Astrocyte (in vitro differentiated cells and primary cell): ENCODE measurements at places on chromosomes 5 and 9. TPM values are rescaled to one million over a fixed set of nuclear protein-coding genes. Genes with fewer than 3 reads are reported as not detected.
A peak's percentile ranks its signal among the peaks of the same experiment; 100 is the strongest.

GRCh38 chr5:72355706-72356299, 35.6 kb downstream of the PTCD2 start:
- DNase-seq = no peak
- peaks cover 8% of the 10 kb centered on the region for H3K36me3 ChIP-seq
- H3K4me3 ChIP-seq = no peak overlapping the region

GRCh38 chr5:110398951-110399350, 327.5 kb downstream of the TMEM232 start:
- H3K27me3 ChIP-seq = no peaks in the 10 kb centered on the region
- no peak overlapping the region for H3K4me3 ChIP-seq
- no peak overlapping the region for H3K27ac ChIP-seq
- H3K4me1 ChIP-seq = no peaks in the 10 kb centered on the region
- no peaks in the 10 kb centered on the region for H3K36me3 ChIP-seq

DNA sequence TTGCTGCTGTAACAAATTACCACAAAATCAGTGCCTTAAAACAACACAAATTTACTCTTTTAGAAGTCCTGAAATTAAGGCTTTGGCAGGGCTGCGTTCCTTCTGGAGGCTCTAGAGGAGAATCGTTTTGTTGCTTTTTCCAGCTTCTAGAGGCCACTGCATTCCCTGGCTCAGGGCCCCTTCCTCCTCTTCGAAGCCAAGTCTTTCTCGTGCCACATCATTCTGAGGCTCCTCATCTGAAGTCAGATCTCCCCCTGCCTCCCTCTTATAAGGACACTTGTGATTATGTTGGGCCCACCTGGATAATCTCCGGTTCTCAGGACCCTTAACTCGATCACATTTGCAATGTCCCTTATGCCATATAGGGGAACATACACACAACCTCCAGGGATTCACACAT, 48.0 kb downstream of the SLC22A5 start:
- peaks cover 17% of the 10 kb centered on the region for H3K4me1 ChIP-seq
- no peaks in the 10 kb centered on the region for H3K36me3 ChIP-seq
- H3K27ac ChIP-seq = no peak overlapping the region
- no peak overlapping the region for H3K4me3 ChIP-seq
- no peak for DNase-seq

DNA sequence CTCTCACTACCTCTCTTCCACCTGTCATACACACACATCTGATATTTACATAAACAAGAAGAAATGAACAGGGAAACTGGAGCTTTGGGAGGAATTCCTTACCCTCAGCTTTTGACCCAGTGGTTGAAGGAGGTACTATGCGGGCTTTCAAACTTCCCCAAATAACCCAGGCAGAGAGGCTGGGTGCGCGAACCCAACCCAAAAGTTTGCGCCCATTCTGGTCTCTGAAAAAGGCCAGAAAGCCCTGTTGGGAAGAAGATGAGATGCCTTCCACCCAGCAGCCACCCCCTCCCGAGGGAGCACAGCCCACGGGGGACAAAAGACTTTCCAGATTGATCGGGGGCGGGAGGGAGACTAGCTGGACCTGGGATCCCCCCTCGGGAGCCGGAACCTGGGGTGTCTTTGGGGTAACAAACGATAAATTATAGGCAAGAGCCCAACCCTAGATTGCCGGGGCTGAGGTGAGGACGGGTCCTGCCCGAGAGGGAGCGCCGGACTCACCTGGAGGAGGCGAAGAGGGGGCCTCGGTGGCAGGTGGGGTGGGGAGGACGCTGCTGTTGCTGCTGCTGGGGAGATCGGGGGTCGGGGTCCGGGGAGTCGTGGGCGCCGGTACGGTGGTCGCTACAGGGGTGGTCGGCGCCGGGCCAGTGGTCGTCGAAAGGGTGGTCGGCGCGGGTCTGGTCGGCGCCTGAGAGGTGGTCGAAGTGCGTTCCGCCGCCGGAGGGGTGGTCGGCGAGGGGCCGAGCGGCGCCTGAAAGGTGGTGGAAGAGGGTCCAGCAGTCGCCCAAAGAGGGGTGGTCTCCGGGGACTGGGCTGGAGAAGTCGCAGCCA, 798 bp downstream of the MEGF9 start:
- peaks cover 13% of the 10 kb centered on the region for H3K4me1 ChIP-seq
- no peak overlapping the region for H3K27ac ChIP-seq
- no peaks in the 10 kb centered on the region for H3K36me3 ChIP-seq
- DNase-seq = no peak

- peaks cover 14% of the 10 kb centered on the region for H3K4me1 ChIP-seq
- H3K27ac ChIP-seq = no peak overlapping the region
- H3K27me3 ChIP-seq = no peaks in the 10 kb centered on the region
- no peak overlapping the region for H3K4me3 ChIP-seq
Measured at GRCh38 chr9:136354592-136355085, 8.9 kb downstream of the DNLZ start.

Gene ZNF367
- 0.41 and 0.89 TPM in 2 replicates for total RNA-seq

DNA sequence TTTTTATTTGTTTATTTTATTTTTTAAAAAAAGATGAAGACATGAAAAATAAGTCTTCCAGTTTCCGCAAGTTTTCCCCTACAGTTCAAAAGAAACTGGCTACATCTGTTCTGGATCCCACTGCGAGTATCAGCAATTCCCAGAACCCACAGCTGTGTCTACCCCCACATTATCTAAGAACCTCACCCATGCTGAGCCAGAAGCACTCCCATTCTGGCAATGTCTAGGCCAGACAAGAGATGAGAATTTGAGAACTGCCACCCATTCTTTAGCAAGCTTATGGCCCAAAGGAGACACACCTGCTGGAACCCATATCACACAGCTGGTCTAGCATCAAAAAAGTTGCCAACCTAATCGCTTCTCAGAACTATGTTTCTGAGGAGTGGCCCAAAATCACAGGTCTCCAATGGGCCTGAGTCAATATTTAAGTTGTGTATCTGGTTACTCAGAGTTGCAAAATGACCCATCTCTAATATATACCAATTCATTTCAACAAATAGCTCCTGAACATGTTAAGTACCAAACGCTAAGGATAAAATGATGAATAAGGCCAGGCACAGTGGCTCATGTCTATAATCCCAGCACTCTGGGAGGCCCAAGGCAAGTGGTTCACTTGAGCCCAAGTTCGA, 27.1 kb downstream of the MTMR12 start:
- DNase-seq = no peak
- H3K36me3 ChIP-seq = no peaks in the 10 kb centered on the region
- no peaks in the 10 kb centered on the region for H3K27me3 ChIP-seq
- H3K4me1 ChIP-seq = peaks cover 6% of the 10 kb centered on the region
- H3K27ac ChIP-seq = no peak overlapping the region
- no peak overlapping the region for H3K4me3 ChIP-seq

Gene HNRNPH1
- 349 and 458 TPM in 2 replicates for total RNA-seq

Gene DMGDH
- not detected in 2 replicates for total RNA-seq

DNA sequence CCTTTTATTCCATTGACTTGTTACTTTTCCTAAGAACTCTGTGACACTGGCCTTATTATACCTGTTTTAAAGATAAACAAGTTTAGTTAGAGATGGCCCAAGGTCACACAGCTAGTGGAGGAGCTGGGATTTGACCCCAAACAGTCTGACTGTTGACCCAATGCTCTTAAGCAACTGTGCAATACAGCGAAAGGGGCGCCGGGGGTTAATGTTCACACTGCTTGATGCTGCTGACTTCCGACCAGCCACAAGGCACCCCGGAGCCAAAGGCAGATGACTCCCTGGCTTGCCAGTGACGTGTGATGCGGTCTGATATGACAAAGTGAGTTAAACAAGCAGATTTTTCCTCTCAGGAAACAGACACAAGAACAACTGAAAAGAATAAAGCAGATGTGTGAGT, 23.9 kb downstream of the PIK3R1 start:
- H3K27me3 ChIP-seq = no peaks in the 10 kb centered on the region
- no peaks in the 10 kb centered on the region for H3K36me3 ChIP-seq
- no peak overlapping the region for H3K27ac ChIP-seq
- H3K4me1 ChIP-seq = peaks cover 12% of the 10 kb centered on the region
- peak; percentile 91 for DNase-seq
- no peak overlapping the region for H3K4me3 ChIP-seq

DNA sequence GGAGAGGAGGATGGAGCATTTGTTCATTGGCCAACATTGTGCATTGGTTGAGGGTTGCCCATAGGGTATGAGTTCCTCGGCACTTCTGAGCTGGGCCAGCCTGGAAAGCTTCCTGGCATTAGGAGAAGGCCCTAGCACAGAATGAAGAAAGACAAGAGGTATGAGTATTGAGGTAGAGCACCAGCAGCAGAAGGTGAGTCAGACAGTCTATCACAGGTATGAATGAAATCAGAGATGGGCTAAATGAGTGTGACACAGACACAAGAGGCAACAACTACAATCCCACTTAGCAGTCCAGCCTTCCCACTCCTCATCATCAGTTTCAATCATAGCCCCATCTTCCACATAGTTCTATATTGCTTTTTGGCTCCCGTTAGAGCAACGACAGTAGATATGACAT, 25.4 kb upstream of the TGFBR1 start:
- H3K4me3 ChIP-seq = no peak overlapping the region
- H3K27ac ChIP-seq = no peak overlapping the region
- peaks cover 9% of the 10 kb centered on the region for H3K4me1 ChIP-seq
- peaks cover 4% of the 10 kb centered on the region for H3K27me3 ChIP-seq
- no peak for DNase-seq

- no peaks in the 10 kb centered on the region for H3K4me1 ChIP-seq
- H3K27me3 ChIP-seq = peaks cover 38% of the 10 kb centered on the region
- no peak overlapping the region for H3K4me3 ChIP-seq
- DNase-seq = no peak
- no peaks in the 10 kb centered on the region for H3K36me3 ChIP-seq
Measured at GRCh38 chr9:36882594-36882993, 151.5 kb downstream of the PAX5 start.

Gene KCNN2
- total RNA-seq = 0.29 and 0.32 TPM in 2 replicates

Gene COL15A1
- 5.6 and 11.7 TPM in 2 replicates for total RNA-seq

GRCh38 chr9:95561913-95562312, 45.1 kb upstream of the PTCH1 start:
- H3K27me3 ChIP-seq = peaks cover 4% of the 10 kb centered on the region
- DNase-seq = no peak
- H3K27ac ChIP-seq = no peak overlapping the region
- H3K4me1 ChIP-seq = no peaks in the 10 kb centered on the region
- no peaks in the 10 kb centered on the region for H3K36me3 ChIP-seq

DNA sequence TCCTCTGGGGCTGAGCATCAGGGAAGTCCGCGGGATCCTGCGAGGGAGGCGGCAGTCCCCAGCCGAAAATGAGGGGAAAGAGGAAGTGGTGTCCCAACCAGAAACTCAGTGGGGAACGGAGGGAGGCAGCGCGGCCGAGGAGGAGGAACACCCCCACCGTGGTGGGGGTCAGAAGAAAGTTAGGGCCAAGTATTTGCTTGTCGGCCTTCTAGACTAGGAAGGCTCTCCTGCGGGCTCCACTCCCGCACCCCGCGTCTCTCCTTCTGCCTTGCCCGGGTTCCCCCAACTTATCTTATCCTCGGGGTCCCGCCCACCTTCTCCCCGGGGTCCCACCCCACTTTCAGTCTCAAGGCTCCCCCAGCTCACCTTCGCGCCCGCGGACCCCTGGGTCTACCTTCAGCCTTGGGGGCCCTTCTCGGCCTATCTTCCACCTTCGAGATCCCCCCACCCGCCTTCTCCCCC, 557 bp upstream of the PHF2 start:
- H3K27me3 ChIP-seq = no peaks in the 10 kb centered on the region
- peak overlapping the region; percentile 27 for H3K27ac ChIP-seq
- no peaks in the 10 kb centered on the region for H3K36me3 ChIP-seq
- H3K4me3 ChIP-seq = peak overlapping the region; percentile 69
- no peak for DNase-seq

- no peak overlapping the region for H3K4me3 ChIP-seq
- H3K27me3 ChIP-seq = no peaks in the 10 kb centered on the region
- no peak for DNase-seq
- H3K4me1 ChIP-seq = peaks cover 16% of the 10 kb centered on the region
- H3K36me3 ChIP-seq = peaks cover 8% of the 10 kb centered on the region
- H3K27ac ChIP-seq = no peak overlapping the region
Measured at GRCh38 chr5:134131578-134132350, 17.3 kb downstream of the TCF7 start.

GRCh38 chr9:84404095-84404686, 63.6 kb upstream of the SLC28A3 start:
- no peak overlapping the region for H3K4me3 ChIP-seq
- H3K36me3 ChIP-seq = no peaks in the 10 kb centered on the region
- no peaks in the 10 kb centered on the region for H3K27me3 ChIP-seq
- no peak overlapping the region for H3K27ac ChIP-seq
- DNase-seq = no peak

DNA sequence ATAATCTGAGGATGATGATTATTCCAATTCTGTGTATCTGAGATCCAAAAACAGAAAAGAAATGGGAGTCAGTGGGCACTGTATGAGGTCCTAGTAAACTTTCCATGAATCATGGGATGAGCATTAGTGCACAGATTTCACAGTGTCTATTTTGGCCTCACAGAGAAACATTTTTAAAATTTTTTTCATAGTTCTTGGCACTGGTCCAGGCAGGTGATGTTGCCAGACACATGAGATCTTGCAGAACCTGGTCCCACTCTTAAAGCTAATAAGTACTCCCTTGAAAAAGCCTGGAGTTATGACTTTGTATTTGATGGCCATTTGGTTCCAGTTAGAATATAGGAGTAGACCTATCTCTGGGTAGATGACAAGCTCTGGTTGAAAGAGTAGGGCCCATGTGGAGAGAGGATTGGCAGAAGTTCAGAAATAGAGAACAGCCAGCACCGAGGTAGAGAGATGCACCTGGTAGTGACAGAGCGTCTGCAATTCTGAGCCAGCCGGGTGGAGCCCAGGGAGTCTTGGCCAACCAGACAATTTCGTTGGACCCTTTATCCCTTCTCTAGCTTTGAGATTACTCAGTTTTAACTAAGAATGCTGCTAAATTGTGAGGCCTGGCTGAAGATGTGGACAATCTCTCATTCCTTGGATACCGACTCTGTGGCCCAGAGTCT, 6.3 kb upstream of the TNFSF15 start:
- no peaks in the 10 kb centered on the region for H3K4me1 ChIP-seq
- peaks cover 3% of the 10 kb centered on the region for H3K27me3 ChIP-seq
- no peak overlapping the region for H3K27ac ChIP-seq
- no peaks in the 10 kb centered on the region for H3K36me3 ChIP-seq
- no peak for DNase-seq
- no peak overlapping the region for H3K4me3 ChIP-seq

Gene TRPM6
- total RNA-seq = 0.27 and 0.29 TPM in 2 replicates

DNA sequence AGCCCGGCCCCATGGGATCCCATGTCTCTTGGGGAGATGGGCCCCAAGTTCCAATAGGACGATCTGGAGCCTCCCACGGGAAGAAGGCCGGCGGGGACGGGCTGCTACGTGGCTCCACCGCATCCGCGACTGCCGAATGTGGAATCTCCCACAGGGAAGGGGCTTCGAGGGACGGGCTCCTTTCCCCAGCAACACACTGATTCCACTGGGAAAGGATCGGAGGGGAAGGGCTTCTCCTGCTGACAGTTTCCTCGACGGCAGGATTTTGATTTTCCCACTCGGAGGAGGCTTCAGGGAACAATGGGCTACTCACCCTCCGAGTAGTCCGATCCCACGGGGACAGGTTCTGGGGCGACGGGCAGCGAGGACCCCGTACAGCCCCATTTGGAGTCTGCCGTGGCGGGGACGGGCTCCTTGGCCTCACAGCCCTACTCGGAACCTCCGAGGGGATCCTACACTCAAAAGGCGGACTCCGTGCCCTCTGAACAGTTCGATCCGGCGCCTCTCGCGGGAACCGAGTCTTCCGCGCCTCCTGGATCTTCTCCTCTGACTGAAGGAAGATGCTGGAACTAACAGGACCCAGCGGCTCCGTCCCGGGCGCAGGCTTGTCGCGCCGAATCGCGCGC, 1.3 kb downstream of the PROB1 start:
- no peak for DNase-seq
- H3K4me1 ChIP-seq = peaks cover 14% of the 10 kb centered on the region
- H3K27me3 ChIP-seq = peaks cover 18% of the 10 kb centered on the region
- H3K4me3 ChIP-seq = peak overlapping the region; percentile 49
- H3K36me3 ChIP-seq = no peaks in the 10 kb centered on the region
